ENCODE measurements at places on chromosomes 1 and 21. TPM values are rescaled to one million over a fixed set of nuclear protein-coding genes. Genes with fewer than 3 reads are reported as not detected.

- no peak for DNase-seq
Observed at GRCh38 chr21:37430184-37430821, 63.7 kb downstream of the DYRK1A start.

ADORA1 gene
- total RNA-seq, result 0.60 TPM

GRCh38 chr1:94522304-94522703 lies 19.3 kb downstream of the F3 start:
- DNase-seq, result no peak

DCDC2B gene
- 0.30 TPM for total RNA-seq

GRCh38 chr1:11558276-11558675 lies 79.3 kb downstream of the DISP3 start:
- DNase-seq, result no peak

Measured in ovary (tissue), 10 donors.